ENCODE measurements at places on chromosomes 13 and 19. TPM values are rescaled to one million over a fixed set of nuclear protein-coding genes. Genes with fewer than 3 reads are reported as not detected.

- no peaks in the 10 kb centered on the region for H3K27me3 ChIP-seq
- no peak overlapping the region for H3K4me3 ChIP-seq
- H3K4me1 ChIP-seq: no peaks in the 10 kb centered on the region
- no peaks in the 10 kb centered on the region for H3K36me3 ChIP-seq
- no peak overlapping the region for H3K27ac ChIP-seq
Observed at GRCh38 chr13:31733066-31733465, 6.3 kb upstream of the RXFP2 start.

GRCh38 chr13:49976314-49977258 is 20.3 kb upstream of the TRIM13 start:
- H3K27me3 ChIP-seq: no peaks in the 10 kb centered on the region
- H3K4me3 ChIP-seq: no peak overlapping the region
- H3K27ac ChIP-seq: no peak overlapping the region
- H3K4me1 ChIP-seq: peaks cover 3% of the 10 kb centered on the region
- no peaks in the 10 kb centered on the region for H3K36me3 ChIP-seq
- peak; percentile 72 for DNase-seq

DNA sequence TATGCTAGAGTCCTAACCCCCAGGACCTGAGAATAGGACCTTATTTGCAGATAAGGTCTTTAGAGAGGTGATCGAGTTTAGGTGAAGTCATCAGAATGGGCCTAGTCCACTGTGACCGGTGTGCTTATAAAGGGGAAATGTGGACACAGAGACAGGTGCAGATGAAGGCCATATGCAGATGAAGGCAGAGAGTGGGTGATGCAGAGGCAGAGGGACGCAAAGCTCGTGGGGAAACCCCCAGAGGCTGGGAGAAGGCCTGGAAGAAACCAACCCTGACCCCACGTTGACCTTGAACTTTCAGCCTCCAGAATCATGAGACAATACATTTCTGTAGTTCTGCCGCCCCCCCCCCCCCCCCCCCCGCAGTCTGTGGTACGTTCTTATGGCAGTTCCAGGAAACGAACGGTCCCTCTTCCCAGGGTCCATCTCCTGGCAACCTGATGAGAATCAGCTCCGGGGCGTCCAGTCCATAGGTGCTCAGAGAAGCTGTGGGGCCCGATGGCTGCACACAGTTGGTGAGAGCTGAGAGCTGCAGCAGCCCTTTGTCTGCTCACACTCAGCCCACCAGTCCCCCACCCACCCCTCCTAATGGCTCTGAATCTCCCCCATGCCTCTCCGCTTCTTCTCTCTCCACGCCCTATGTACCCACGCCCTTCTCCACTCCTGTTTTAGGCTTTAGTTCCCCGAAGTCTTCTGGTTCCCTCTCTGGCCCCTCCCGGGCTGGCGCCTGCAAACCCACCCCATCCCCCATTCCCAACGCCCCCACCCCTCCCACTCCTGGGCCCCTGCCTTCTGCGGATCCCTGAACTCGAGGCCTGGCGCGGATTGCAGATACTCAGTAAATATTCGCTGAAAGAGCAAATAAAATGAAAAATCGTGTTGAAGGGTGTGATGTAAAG is 218.3 kb upstream of the MAB21L1 start:
- no peak overlapping the region for H3K4me3 ChIP-seq
- H3K4me1 ChIP-seq: no peaks in the 10 kb centered on the region
- DNase-seq: no peak
- H3K27me3 ChIP-seq: no peaks in the 10 kb centered on the region
- H3K36me3 ChIP-seq: no peaks in the 10 kb centered on the region

OLFM4 gene
- 0.69 TPM for total RNA-seq

ZNF681 gene
- 3.8 TPM for total RNA-seq

SELENOV gene
- not detected for total RNA-seq

All from ovary (tissue), 10 donors.